ENCODE measurements at places on chromosomes 5 and 9.

DNA sequence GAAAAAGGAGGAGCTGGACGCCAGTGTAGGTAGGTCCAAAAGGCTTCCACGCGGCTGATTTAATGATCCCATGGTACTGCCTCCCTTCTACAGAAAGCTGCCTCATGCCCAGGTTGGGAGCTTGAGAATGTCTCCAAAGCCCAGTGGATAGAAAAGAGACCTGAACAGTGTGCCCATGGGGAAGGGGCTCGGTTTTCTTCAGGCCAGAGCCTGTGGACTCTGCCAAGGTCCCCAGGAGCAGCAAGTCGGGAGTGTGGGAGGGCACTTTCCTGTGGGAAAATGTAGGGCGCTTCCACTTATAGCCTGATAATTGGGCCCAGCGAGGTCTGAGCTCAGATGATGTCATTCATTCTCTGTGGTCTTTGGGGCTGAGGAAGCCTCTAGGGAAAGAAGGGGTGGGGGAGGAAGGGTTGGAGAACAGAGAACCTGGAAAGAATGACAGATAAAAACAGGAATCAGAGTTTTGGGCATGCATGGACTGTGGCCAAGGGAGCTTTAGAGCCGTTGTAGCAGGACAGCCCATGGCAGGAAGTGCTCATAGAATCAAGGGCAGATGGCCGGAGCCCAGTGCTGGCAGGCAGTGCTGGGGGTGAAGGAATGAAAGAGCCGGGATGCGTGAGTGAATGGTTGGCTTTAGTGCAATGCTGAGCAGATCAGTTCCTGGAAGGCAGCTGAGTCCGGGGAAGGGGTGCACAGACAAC lies 42.5 kb upstream of the SH3PXD2B start:
- no peak for DNase-seq

DNA sequence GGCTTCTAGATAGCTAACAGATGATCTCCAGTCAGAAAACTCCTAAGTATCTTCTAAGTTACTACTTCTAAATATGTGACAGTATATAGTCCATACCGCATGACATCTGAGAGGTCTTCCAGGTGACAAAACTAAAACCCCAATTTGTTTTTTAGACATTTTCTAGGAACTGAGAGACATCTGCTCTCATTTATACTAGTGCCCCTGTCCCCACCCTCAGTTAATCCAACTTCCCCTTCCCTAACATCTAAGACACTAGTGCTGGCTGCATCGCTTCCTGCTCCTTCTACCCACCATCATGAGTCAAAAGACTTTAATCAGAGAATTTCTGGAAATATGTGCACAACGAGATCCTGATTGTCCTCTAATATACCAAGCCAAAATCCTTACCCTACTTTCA lies 37.9 kb downstream of the FBXW11 start:
- no peak for DNase-seq

DNA sequence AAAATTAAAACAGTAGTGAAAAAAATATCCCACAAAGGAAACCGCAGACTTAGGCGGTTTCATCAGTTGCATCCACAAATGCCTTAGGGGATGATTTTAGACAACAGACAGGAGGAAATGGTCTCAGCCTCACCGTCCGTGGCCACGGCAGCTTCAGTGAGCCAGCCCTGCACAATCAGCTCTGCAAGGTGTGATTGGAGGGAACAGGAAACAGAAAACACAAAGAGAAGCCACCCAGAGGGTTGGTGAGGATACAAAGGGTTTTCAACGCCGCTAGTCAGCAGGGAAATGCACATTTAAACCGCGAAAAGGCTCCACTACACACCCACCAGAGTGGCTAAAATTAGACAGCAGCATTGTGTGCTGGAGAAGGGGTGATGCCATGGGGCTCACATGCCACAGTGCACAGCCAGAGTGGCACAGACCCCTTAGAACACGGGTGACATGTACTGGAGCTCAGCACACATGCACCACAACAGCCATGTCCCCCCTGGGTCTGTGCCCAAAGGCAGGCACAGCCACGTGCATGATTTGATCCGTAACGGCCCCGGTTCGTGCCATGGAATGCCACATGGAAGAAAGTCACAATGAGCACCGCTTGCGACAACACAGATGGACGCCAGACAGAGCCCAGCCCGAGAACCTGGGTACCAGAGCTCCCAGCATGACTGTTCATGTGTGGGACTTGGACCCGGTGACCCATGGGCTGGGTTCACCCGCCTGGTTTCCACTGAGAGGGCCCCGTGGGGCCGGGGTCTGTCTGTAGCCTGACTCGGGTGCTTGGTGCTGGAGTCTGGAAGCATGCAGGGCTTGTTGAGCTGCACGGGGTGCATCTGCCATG lies 18.3 kb upstream of the TERT start:
- DNase-seq: no peak

DNA sequence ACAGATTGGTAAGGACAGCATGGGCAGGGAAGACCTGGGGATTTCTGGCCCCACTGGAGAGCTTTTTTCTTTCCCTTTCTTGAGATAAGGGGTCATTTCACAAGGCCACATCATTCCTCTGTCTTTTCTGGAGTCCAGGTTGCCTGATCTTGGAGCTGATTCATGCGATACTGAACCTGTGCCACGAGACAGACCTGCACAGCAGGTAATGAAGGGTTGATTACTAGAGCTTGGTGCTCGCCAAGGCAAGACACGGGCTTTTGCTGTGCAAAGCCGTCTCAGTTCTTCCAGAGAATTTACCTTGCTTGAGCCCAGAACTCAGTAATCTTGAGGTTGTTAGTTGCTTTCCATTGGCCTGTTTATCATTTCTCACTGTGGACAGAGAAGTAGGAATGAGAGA lies 39.2 kb downstream of the NUP188 start:
- DNase-seq: no peak

- DNase-seq: peak; percentile 3
Measured at GRCh38 chr5:101977729-101978345, 318.2 kb downstream of the SLCO4C1 start.

DNA sequence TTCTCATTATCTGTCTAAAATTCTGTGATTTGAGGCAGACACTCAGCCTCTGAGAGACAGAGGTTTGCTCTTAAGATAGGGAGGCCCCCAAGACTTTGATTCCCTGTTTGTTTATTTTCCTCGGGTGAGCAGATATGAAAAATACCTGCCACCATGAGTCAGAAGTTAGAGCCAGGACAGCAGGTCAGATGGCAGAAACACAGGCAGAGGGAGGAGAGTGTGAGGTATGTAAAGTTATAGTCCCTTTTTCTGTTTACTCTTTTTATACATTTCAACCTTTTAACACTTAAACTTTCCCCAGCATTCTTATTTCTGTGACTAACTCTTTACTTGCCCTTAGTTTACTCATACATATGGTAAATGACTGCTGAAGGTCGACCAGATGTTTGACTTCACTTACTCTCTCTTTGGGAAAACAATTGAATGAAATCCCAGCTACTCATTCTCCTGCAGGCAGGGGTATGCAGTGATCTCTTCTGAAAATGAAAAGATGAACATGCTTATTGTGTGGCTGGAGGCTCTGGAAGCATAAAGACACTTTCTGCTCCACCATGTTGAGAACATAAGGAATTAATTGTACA lies 383.8 kb downstream of the NTRK2 start:
- no peak for DNase-seq

GRCh38 chr5:159884917-159885620 lies 31.2 kb upstream of the ADRA1B start:
- no peak for DNase-seq

- no peak for DNase-seq
Measured at GRCh38 chr5:176677209-176677939, 30.1 kb downstream of the TSPAN17 start.

DNA sequence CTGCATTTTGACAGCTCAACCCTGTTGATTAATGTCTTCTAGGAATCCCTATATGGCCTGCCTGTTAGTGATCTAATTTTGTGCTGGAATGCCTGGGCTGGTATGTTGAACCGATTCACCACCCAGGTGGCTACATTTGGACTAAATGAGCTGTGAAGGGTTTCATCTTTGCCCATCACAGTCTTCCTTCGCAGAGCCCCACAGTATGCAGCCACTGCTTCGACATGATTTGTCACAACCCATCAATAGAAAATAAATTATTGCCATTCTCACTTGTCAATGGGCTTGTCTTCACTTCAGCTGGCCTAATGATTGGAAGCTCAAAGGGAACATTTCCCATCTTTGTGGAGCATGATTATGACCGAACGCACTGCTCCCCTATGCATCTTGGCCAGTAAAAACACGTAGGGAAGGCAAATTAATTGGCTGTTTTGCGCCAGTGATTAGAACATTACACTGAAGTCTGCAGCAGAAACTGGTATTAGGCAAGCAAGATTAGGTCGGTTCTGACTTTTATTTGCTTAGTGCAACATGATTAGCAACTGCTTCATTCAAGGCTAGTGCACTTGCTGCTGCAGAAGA lies 408.5 kb downstream of the KIAA0825 start:
- DNase-seq: no peak

DNA sequence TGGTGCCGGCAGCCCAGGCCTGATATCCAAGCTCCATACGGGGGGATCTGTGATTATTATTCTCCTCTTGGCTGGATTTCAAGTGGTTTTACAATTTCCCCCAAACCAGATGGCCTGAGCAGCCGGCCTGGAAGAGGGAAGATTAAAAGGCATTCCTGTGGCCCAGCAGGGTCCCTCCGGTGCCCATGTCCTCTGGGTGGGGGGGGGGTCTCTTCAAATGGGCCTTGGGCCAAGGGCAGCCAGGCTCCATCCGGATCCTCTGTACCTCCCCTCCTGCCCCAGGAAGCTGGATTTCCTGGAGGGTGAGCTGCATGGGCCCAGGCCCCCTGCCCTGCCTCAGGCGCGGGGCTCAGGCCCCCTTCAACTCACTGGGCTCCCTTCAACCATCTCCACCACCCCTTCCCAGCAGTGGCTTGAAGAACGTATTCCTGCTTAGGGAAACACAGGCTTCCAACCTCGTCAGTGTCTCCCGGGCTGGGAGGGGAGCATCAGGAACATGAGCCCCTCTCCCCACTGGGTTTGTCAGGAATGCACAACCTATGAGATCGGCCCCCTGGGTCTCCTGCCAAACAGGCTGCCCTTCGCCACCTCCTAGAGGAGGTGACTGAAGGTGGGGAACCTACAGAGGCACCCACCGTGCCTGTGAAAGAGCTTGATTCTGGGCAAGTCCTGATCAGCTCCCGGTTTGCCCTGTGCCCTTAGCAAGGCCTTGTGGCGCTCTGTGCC lies 62.9 kb upstream of the ORM1 start:
- no peak for DNase-seq

DNA sequence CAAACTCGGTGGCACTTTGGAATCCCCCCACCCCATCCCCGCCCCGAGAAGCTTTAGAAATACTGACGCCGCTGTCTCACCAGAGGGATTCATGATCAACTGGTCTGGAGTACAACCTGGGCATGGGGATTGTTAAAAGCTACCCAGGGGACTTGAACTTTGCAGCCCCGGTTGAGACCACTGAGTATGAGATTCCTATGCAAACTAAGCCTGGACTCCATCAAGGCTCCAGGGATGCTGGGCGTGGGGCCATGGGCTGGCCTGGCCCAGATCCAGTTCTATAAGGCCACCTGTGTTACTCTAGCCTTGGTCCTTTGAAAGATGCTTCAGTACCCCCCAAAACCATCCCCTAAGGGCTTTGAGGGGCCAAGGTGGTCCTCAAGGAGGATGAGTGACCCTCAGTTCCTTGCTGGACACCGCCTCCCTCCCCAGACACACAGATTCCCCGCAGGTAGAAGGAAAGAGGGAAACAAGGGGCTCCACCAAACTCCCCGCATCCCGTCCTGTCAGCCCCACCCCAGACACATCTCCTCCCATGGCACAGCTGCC lies 68.5 kb downstream of the MRPL36 start:
- no peak for DNase-seq

DNA sequence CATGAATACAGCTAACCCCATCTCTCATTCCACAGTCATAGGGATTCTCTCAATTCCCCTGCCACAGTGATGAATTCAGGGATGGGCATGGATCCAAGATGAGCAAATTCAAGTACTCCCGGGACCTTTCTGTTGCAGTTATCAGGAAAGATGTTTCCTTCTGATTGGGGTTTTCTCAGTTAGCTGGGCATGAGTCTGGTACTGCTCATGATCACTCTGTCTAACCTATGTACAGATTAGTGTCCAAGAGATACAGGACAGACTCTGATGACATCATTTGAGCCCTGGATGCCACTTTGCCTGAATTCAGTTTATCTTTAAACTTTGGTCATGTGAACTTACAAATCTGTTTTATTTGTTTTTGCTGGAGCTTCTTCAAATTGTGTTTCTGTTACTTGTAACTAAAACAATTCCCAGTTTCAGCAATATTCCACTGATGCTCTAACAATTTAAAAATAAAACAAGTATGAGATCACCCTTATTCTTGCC lies 257.7 kb upstream of the KLF9 start:
- DNase-seq: no peak

- DNase-seq: no peak
Measured at GRCh38 chr5:44943647-44944046, 134.9 kb downstream of the MRPS30 start.

GRCh38 chr9:121950441-121950840 lies 142.7 kb downstream of the TTLL11 start:
- no peak for DNase-seq

GRCh38 chr9:109132567-109133021 lies 12.8 kb upstream of the TMEM245 start:
- no peak for DNase-seq

GRCh38 chr5:16713386-16713928 lies 96.7 kb upstream of the RETREG1 start:
- DNase-seq: no peak

DNA sequence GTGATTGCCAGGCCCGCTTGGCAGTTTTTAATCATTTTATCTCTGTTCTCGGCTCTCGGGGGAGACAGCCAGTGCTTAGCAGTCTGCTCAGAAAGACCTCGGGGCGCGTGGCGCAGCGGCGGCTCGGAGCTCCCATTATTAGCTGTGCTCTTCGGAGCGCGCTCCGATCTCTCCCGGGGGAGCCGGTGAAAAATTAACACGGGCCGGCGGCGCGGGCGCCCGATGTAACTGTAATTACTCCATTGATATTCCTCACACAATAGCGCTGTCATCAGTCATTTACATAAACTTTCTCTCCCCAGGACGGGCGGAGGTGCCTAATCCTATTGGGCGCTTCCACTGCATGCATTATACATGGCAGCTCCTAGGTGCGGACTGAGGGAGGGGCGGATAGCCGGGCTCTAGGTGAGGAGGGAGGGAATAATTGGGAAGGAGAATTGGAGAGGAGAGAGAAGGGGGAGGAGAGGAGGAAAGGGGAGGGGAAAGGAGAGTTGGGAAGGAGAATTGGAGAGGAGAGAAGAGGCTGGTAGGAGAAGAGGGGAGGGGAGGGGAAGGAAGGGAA lies 24.9 kb downstream of the LMX1B start:
- DNase-seq: no peak
